ENCODE measurements at places on chromosomes 7 and 10.

DNA sequence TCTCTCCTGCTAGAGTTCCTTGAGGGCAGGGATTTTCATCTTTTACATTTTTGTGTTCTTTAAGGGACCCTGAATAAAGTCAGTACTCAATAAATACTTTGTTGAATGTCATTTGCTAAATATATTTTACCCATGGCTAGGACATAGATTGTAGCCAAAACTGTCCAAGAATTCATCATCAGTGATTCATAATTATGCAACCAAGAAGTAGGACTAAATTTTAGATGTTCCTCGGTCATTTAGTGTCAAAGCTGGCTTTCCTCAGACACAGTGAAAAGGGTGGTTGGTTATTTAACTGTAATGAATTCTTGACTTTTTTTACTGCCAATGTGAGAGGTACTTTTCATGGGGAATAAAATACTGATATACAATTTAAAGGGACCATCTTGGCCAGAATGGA, 3.3 kb downstream of the NUDT13 start:
- no peak for DNase-seq

- DNase-seq: no peak
Observed at GRCh38 chr10:69494626-69495558, 43.6 kb downstream of the TSPAN15 start.

DNA sequence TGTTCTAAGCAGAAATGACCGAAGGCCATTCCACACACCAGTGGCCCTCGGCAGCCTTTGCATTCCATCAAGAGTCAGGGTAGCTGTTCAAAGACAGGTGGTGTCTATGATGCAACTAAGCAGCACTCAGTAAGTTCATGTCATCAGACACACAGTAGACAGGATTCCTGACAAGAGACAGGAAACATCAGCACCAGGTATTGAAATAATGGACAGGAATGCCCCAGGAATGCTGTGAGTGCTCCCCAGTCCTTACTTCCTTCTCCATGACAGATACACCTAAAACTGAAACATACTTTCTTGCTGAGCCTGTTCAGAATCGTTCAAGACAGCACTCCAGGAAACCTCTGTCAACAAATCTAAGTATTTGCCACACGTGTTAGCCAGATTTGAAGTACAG, 204.4 kb downstream of the TPST1 start:
- DNase-seq: no peak

DNA sequence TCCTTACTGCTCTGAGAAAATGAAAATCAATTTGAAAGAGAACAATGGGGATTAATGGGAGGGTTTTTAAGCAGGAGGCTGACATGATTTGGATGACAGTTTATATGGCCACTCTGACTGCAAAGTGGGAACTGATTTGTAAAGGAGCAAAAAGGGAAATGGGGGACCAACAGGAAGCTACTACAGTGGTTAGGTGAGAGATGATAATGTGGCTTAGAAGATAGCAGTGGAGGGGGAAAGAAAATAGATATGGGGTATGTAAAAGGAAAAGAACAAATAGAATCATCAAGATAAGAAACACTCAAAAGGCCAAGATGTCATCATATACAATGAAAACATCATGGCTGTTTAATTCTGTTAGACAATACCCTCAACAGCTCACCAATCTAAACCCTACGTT, 177.5 kb downstream of the ANK3 start:
- DNase-seq: no peak

DNA sequence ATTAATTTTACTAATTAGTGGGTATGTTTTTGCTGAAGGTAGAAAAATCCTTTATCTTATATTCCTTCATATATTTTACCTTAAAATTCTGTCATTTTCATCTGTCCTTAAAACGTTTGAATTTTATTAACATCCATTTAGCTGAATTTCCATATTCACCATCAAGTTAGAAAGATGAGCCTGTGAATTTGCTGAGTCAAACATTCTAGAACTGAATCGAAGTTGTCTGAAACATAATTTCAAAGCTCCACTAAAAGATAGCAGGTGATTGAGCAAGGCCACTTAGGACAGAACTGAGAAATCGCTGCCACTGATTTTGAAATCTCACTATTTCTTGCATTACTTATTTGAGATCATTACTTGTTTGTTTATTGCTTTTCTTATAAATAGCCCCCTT, 17.5 kb downstream of the HGF start:
- DNase-seq: no peak

GRCh38 chr7:103714376-103714927, 268.4 kb upstream of the SLC26A5 start:
- DNase-seq: no peak

DNA sequence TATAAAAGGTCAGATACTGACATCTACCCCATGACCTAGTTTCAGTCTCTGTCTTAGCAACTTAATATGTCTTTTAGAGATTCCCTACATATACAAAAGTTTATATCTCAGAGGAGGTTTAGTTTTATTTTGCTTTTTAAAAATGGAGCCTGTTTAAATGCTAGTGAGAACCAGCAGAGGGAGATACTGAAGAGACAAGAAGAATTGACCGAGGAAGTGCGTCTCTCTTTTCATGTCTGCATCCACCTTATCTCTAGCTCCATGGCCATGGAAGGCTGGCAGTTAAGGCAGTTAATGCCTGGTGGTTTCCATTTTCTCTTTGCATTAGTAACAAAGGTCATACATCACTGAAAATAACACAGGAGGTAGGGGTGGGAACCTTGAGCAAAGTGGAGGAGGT, 10.7 kb downstream of the SUV39H2 start:
- DNase-seq: no peak

DNA sequence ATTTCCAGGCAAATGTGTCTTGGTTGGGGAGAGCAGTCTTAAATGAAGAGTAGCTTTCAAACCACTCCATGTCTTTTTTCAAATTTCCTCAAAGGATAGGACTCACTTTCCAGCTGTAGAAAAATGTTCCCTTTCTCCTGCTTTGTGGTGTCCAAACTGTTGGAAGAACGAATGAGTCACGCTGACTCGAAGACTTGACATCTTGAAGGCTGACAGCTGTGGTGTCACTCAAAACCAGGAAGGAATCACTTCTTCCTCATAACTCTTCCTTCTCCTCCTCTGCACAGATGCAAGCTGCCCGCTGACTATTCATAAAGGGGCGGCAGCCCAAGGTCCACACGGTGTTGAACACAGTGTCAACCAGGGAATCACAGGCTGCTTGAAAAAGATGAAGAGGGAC, 19.2 kb downstream of the PLA2G12B start:
- DNase-seq: no peak

- no peak for DNase-seq
Observed at GRCh38 chr10:118373786-118374185, 31.7 kb upstream of the FAM204A start.

GRCh38 chr7:46928719-46929118, 653.2 kb downstream of the TNS3 start:
- DNase-seq: no peak

- DNase-seq: no peak
Observed at GRCh38 chr7:151349507-151349853, 7.9 kb downstream of the NUB1 start.

DNA sequence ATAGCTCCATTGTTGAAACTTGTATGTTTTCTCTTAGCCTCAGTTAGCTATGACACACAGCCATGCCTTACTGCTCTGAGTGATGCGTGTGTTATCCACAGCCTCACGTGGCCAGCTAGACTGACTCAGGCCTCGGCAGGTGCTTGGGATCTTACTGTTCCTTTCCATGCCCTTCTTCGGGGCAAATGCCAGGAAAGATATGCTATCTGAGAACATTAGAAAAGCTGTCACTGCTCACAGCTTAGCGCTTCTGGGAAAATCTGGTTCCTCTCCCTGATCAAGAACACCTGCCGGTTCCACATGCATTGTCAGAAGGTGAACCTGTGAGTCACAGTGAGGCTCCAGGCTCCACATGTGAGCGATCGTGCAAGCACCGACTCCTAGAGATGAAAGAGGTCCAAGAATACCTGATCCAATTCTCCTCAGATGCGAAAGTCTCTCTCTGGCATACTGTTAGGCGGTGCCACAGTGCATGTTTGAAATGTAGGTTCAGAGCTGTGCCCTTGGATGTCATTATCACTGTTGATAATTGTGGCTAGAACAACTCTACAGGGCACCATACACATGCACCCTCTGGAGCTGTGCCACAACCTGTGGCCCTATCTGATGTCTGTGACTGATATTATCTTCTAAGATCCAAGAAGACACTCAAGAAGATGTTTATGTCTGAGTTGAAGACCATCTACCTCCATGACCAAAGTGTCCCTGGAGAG, 247.8 kb upstream of the IGFBP3 start:
- no peak for DNase-seq

DNA sequence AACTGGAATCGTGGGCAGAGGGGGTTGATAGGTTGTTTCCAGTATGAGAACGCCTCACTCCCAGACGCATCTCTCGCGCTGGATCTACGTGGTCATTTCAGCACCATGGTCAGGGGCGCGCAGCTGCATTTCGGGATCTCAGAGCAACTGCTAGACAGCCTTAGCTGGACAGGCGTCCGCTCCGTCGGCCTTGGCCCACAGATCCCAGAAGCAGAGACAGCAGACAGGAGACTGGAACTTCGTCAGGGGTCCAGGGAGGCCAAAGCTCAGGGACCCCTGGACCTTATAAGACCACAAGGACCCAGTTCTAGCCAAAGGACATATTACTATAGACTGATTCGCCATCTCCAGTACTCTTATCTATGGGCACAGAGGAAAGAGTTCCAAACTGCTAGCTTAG, 5.3 kb downstream of the NEUROG3 start:
- peak; percentile 28 for DNase-seq

DNA sequence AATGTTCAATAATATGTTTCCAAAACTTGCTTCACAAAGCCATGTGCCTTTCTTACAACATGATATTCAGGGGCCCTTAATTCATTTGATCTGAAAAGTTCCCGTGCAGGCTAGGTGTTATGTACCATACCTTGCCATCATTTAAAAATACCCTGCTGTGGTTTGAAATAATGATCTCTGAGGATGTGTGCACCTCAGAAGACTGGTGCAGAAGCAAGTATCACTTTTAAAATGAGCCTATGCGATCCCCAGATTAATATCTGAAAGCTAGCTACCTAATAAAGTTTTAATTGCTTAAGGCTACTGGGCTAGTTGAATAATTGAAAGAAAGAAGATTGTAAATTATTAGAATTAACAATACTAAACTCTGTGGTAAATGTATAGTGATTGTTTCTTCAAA, 262.4 kb downstream of the CDK14 start:
- no peak for DNase-seq

DNA sequence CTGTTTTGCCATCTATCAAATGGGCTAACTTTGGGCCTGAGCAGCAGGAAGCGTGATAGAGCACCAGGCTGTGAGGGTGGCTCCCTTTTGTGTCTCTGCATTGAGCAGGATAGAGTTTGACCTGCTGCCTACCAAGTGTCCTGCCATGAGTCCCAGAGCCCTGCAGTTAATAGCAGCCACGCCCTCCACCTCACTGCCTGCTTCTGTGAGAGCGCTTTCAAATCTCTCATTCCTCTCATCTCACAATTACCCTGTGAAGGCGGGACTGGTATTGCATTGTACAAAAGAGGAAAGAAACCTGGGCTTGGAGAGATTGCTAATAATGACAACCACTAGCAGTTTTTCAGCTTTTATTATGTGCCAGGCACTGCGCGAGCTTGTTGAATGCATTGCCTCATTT, 39.9 kb downstream of the UNC5B start:
- no peak for DNase-seq

DNA sequence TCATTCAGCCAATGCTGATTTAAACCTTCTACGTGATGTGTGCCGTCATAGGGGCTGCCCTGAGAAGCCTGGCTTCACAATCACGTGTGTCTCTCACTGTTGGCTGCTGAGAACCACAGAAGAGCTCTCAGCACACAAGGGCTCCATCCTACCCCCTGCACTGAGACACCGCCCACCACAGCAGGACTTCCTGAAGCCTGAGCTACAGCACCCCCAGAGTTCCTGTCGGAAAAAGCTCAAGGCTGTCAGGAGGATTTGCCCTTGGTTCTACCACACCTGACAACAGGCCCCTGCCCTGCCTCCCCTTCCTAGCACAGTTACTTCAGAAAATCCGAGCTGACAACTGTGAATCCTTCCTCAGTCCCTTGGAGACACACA, 191.9 kb downstream of the MAD1L1 start:
- no peak for DNase-seq

- DNase-seq: no peak
Observed at GRCh38 chr7:151367284-151367683, 25.7 kb downstream of the NUB1 start.

GRCh38 chr7:64992971-64993370, 2.1 kb upstream of the ZNF117 start:
- DNase-seq: no peak

DNA sequence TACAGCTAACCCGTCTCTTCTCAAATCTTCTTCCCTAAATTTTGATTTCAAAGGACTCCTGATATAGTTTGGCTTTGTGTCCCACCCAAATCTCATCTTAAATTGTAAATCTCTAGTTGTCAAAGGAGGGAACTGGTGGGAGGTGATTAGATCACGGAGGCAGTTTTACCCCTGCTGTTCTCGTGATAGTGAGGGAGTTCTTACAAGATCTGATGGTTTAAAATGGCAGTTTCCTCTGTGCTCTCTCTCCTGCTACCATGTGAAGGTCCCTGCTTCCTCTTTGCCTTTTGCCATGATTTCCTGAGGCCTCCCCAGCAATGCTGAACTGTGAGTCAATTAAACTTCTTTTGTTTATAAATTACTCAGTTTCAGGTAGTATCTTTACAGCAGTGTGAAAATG, 269.3 kb downstream of the POLR1F start:
- no peak for DNase-seq

GRCh38 chr10:60454336-60454735, 64.7 kb upstream of the ANK3 start:
- no peak for DNase-seq

DNA sequence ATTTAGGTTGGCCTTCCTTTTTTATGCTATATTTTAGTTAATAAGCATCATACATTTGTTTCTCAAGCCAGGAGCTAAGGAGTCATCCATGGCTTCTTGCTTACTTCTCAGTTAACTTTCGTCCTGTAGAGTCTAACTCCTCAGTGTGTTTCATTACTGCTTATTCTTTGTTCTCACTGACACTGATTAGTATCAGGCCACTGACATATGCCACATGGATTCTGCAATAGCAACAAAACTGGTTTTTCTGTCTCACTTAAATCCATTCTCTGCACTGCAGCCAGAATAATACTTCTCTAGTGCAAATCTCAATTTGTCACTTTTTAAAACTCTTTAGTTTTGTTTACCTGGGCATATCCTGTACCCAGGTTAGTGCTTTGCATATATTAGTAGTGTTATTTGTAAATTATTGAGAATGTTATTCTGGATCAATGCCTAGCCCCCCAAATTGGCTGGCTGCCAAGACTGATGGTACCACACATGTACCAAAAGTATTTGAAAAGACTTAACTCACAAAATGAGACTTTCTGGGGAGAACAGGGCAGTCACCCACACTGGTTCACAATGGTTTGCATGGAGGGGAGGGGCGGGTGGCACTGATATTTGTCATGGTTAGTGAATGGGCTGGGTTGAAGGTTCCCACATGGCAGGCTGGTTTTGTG, 79.1 kb downstream of the CCSER2 start:
- DNase-seq: no peak

GRCh38 chr10:26952094-26952493, 91.3 kb upstream of the ABI1 start:
- DNase-seq: no peak

Measured in CD8-positive, alpha-beta T cell (primary cell).